Neural progenitor cell (in vitro differentiated cells): ENCODE measurements at places on chromosomes 7 and 10. TPM values are rescaled to one million over a fixed set of nuclear protein-coding genes. Genes with fewer than 3 reads are reported as not detected.

- no peak overlapping the region for H3K4me3 ChIP-seq
- H3K27ac ChIP-seq = no peak overlapping the region
- no peaks in the 10 kb centered on the region for H3K36me3 ChIP-seq
- no peak for DNase-seq
- no peaks in the 10 kb centered on the region for H3K4me1 ChIP-seq
Measured at GRCh38 chr7:53602817-53603418, 567.5 kb downstream of the POM121L12 start.

DNA sequence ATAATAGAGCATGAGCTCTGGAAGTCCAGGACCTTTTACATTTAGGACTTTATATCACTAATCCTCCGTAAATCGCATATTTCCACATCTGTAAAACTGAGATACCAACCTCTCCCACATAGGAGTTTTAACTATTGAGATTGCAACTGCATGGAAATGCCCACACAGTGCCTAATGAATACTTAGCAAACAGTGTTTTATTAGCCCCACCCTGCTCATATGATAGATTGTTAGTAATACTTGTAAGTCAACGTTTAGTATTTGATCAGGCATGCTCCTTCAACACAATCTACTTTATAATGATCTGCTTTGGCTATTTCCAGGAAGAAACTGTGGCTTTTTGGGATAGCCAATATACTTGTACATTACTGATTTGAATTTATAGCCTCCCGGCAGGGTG is 8.5 kb downstream of the PDZD8 start:
- H3K4me3 ChIP-seq = no peak overlapping the region
- DNase-seq = no peak
- no peaks in the 10 kb centered on the region for H3K36me3 ChIP-seq
- no peak overlapping the region for H3K27ac ChIP-seq

DNA sequence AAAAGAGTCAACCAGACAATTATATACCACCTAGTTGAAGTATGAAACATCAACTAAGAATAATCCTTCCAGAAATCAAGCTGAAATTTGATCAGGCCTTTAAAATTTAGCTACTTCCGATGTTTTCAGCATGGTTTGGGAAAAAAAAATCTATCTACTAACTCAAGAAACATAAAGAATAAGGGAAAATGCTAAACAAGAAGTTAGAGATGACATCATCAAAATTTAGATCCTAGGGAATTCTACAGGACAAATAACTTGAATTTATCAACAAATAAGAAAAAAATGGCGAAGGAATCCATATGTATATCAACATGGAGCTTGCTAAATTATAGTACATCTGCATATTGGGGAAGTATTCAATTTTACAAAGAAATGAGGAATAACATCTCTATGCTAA is 36.3 kb downstream of the HYAL4 start:
- H3K4me1 ChIP-seq = no peaks in the 10 kb centered on the region
- no peak for DNase-seq
- H3K36me3 ChIP-seq = no peaks in the 10 kb centered on the region
- H3K4me3 ChIP-seq = no peak overlapping the region

DNA sequence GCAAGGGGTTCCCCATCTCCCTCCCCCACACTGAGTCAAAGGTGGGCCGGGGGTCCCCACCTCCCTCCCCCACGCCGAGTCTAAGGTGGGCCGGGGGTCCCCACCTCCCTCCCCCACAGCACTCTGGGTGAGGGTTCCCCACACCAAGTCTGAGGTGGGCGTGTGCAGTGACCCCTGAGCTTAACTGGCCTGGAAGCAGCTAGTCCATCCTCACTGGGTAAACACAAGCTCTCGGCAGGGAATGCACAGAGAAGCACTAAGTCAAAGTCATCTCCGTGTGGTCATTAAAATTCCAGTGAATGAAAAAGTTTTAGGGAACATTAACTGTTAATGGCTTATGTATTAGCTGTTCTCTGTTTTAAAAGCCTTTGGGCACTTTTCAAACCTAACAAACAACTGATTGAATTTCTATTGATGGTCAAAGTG is 43.7 kb upstream of the PRKAR1B start:
- H3K4me1 ChIP-seq = no peaks in the 10 kb centered on the region
- H3K4me3 ChIP-seq = no peak overlapping the region
- no peak for DNase-seq
- H3K27ac ChIP-seq = no peak overlapping the region

GRCh38 chr10:76311752-76312636 is 880.6 kb downstream of the LRMDA start:
- peaks cover 4% of the 10 kb centered on the region for H3K27me3 ChIP-seq

GRCh38 chr10:63829020-63829419 is 307.8 kb downstream of the REEP3 start:
- no peak for DNase-seq
- no peaks in the 10 kb centered on the region for H3K36me3 ChIP-seq
- no peak overlapping the region for H3K27ac ChIP-seq
- no peak overlapping the region for H3K4me3 ChIP-seq

GRCh38 chr7:41529831-41530230 is 173.1 kb downstream of the INHBA start:
- H3K4me3 ChIP-seq = no peak overlapping the region
- no peaks in the 10 kb centered on the region for H3K27me3 ChIP-seq
- no peak overlapping the region for H3K27ac ChIP-seq
- no peaks in the 10 kb centered on the region for H3K4me1 ChIP-seq
- DNase-seq = no peak

DNA sequence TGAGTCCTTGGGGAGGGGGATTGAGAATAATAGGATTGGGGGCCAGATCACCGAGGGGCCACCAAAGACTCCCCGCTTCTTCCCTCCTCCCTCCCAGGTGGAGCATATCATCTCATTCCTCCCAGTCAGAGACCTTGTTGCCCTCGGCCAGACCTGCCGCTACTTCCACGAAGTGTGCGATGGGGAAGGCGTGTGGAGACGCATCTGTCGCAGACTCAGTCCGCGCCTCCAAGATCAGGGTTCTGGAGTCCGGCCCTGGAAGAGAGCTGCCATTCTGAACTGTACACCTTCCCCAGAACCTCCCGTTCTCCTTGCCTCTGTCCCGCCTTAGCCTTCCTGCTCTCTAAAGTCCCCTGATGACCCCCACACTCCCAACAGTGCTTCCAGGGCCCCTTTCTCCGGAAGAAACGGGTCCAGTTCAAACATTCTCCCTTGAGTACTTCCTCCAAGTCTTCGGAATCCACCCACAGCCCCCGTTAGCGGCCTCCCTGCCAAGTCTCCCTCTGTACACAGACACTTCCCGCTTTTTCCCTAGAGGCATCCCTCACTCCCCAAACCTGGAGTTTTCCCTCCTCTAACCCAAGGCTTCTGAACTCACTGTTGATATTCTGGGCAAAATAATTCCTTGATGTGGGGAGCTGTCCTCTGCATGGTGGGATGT is 4.1 kb downstream of the FBXO24 start:
- no peaks in the 10 kb centered on the region for H3K27me3 ChIP-seq
- no peak overlapping the region for H3K27ac ChIP-seq
- H3K4me3 ChIP-seq = no peak overlapping the region
- DNase-seq = no peak
- H3K36me3 ChIP-seq = no peaks in the 10 kb centered on the region

DNA sequence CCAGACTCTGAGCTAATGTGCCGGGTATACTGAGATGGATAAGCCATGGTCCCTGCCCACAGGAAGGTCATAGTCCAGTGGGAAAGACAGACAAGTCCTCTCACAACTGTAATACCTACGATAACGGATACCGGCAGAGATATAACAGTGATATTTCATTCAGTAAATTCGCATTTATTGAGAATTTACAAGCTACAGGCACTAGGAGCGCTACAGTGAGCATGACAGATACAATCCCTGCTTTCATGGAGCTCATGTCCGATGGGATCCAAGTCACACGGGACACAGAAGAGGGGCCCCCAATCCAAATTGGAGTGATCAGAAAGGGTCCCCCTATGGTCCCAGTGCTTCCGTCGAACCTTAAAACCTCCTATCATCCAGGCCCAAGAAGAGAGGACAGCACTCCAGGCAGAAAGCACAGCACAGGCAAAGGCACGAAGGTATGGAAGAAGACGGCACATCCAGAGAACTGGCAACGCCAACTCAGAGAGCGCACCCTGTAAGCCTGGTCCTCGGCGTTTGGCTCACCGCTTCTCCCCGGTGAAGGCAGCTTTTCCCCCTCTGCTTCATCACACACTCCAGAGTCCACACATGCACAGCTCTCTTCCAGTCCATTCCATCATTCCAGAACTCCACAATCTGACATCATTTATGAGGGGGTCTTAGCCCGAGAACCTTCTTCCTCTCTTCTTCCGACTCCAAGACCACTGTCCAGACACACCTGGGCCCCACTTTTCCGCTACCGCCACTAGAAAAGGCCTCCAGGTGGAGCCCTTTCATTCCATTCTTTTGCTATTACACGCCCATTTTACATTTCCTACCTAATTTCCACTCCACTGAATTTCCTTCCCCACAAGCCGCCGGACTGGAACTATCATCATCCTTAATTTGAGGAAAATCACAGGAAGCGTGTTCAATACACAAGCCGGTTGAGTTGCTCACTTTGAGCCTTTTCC is 47.8 kb upstream of the NKX2-3 start:
- H3K36me3 ChIP-seq = no peaks in the 10 kb centered on the region
- H3K4me3 ChIP-seq = no peak overlapping the region
- peak; percentile 9 for DNase-seq
- H3K27me3 ChIP-seq = peaks cover 79% of the 10 kb centered on the region
- no peaks in the 10 kb centered on the region for H3K4me1 ChIP-seq

- H3K27ac ChIP-seq = no peak overlapping the region
- no peaks in the 10 kb centered on the region for H3K36me3 ChIP-seq
- H3K27me3 ChIP-seq = no peaks in the 10 kb centered on the region
Measured at GRCh38 chr7:110962826-110963225, 128.1 kb upstream of the LRRN3 start.

DNA sequence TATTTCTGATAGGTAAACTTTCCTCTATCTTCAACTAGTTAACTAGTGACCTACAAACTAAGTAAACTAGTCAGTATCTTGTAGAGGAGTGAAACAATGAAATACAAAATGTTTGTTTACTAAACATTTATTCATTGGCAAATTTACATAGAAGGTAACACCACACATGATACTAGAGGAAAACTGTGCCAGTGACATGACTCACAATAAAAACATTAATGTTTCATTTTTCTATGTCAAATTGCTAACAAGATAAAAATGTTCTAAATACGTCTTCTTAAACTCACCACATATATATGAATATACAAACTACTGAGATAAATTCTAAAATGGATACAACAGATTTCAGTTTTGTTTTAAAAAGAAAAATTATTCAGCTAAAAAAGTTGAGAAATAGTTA is 471.3 kb downstream of the PARD3 start:
- H3K4me1 ChIP-seq = peaks cover 3% of the 10 kb centered on the region
- H3K27me3 ChIP-seq = no peaks in the 10 kb centered on the region
- H3K36me3 ChIP-seq = no peaks in the 10 kb centered on the region
- DNase-seq = no peak

GRCh38 chr7:6423942-6424701 is 23.6 kb downstream of the DAGLB start:
- no peak overlapping the region for H3K27ac ChIP-seq
- no peaks in the 10 kb centered on the region for H3K4me1 ChIP-seq
- no peaks in the 10 kb centered on the region for H3K27me3 ChIP-seq
- no peaks in the 10 kb centered on the region for H3K36me3 ChIP-seq
- DNase-seq = no peak

DNA sequence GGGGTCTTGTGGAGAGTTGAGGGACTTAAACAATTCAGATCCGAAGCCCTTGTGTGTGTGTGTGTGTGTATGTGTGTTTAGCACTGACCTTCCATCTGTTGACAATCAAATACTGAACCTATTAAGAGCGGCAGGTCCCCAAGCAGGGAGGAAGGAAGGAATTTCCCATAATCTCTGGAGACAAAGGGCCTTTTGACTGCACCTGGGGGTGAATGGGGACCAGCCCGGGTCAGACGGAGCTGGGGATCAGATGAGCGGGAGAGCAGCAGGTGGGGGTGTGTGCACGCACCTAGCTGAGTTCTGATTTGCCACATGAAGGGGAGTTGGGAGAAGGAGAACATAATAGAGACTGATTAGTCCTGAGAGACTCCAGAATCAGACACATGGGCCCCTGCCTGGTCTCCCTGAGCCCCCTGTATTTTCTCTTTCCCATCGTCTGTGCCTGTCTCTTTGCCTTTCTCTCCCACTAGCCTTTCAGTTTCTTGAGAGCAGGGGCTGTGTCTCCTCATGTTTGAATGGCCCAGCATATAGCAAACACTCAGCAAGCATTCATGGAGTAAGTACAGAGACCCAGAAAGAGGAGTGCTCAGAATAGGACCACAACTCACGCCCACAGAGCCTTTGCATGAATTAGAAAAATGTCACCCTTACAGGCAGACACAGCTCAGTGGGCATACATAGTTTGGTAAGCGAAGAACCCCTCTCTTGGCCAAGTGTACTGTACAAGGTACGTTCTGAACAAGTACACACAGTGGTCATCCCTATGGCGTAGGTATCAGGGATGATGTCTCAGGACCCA is 288.3 kb upstream of the HABP2 start:
- peaks cover 49% of the 10 kb centered on the region for H3K4me1 ChIP-seq
- peak; percentile 84 for DNase-seq
- no peaks in the 10 kb centered on the region for H3K27me3 ChIP-seq
- H3K36me3 ChIP-seq = no peaks in the 10 kb centered on the region
- H3K4me3 ChIP-seq = no peak overlapping the region
- no peak overlapping the region for H3K27ac ChIP-seq

DNA sequence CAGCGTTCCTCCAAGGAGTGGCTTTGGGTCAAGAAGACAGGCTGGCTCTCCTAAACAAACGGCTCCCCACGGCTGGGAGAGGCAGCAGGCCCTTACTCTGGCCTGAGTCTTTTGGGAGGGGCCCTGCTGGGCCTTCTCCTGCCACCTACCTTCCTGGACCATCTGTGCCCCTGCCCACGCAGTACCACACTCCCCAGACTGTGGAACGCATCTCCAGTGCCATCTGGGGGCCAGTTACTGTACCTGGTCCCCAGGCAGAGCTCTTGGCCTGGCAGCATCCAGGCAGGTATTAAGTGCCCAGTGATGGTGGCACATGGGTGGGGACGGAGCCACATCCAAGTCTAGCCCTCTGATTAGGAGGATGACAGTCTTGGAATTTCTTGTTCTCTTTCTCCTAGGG is 14.4 kb downstream of the ALKBH4 start:
- no peaks in the 10 kb centered on the region for H3K36me3 ChIP-seq
- H3K27me3 ChIP-seq = no peaks in the 10 kb centered on the region
- H3K4me1 ChIP-seq = peaks cover 9% of the 10 kb centered on the region
- no peak overlapping the region for H3K27ac ChIP-seq
- no peak for DNase-seq
- H3K4me3 ChIP-seq = no peak overlapping the region

DNA sequence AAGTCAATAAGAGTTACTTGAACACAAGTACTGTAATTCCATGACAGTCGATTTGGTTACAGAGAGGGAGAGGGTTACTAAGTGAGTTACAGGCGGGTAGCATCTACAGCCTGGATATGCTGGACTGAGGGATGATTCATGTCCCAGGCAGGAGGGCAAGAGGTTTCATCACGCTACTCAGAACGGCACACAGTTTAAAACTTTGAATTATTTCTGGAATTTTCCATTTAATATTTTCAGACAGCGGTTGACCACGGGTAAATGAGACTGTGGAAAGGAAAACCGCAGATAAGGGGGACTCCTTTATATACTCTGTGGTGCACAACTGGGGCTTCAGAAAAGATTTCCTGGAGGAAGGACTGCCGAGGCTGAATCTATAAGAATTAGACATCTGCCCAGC is 25.7 kb upstream of the LRRC4 start:
- no peak overlapping the region for H3K4me3 ChIP-seq
- peaks cover 30% of the 10 kb centered on the region for H3K4me1 ChIP-seq
- no peak overlapping the region for H3K27ac ChIP-seq
- no peaks in the 10 kb centered on the region for H3K27me3 ChIP-seq

OR2A7 gene
- total RNA-seq = 0.15 and 0.74 TPM in 2 replicates

KCND2 gene
- total RNA-seq = 2.7 and 2.9 TPM in 2 replicates

ZNF853 gene
- total RNA-seq = 6.2 and 8.2 TPM in 2 replicates

WEE2 gene
- 0.12 TPM in 1 of 2 replicates, not detected in the other for total RNA-seq

NAT16 gene
- total RNA-seq = 0.28 TPM in 1 of 2 replicates, not detected in the other

FKBP6 gene
- total RNA-seq = not detected in 2 replicates

HMX2 gene
- total RNA-seq = 0.15 and 0.21 TPM in 2 replicates
